ENCODE measurements at places on chromosomes 11 and 22. TPM values are rescaled to one million over a fixed set of nuclear protein-coding genes. Genes with fewer than 3 reads are reported as not detected.

HTR3B gene
- total RNA-seq = not detected

OR4A16 gene
- total RNA-seq = not detected

TSPAN32 gene
- total RNA-seq = not detected

SYNGR1 gene
- 0.95 TPM for total RNA-seq

OR5A1 gene
- total RNA-seq = not detected

ARHGAP8 gene
- total RNA-seq = 0.09 TPM

Data from dermis lymphatic vessel endothelial cell (primary cell).